D721Med (cell line): ENCODE measurements at places on chromosomes 4 and X.

- DNase-seq: no peak
Observed at GRCh38 chr4:15004739-15005301, 2.5 kb downstream of the CPEB2 start.

- no peak for DNase-seq
Observed at GRCh38 chr4:83178029-83178428, 63.5 kb upstream of the PLAC8 start.

GRCh38 chrX:7262551-7262950, 114.6 kb upstream of the PUDP start:
- no peak for DNase-seq

- no peak for DNase-seq
Observed at GRCh38 chr4:113086172-113086695, 36.8 kb downstream of the ANK2 start.

GRCh38 chrX:10085223-10085622, 71.6 kb upstream of the CLCN4 start:
- no peak for DNase-seq

DNA sequence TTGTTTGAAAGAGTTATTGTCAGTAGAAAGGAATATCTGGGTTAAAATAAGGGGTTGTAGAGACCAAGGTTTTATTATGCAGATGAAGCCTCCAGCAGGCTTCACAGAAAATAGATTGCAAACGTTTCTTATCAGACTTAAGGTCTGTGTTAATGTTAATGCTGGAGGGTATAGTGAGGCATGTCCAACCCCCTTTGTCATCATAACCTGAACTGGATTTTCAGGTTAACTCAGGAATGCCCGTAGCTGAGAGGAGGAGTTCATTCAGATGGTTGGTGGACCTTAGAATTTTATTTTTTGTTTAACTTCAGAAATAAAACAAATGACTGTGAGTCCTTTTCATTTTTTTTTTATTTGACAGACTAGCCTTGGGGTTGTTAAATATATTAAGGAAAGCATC, 354.1 kb downstream of the GPM6A start:
- no peak for DNase-seq

GRCh38 chrX:8879750-8880149, 78.6 kb upstream of the FAM9A start:
- no peak for DNase-seq

GRCh38 chr4:151408630-151409469, at the start of gene FHIP1A:
Gene FHIP1A, plus strand, starts transcription at chr4:151409176. Its CDS starts 157,084 bp downstream, at chr4:151566260.
- peak; percentile 65 for DNase-seq

- no peak for DNase-seq
Observed at GRCh38 chr4:111761531-111761930, 383.7 kb upstream of the FAM241A start.

- DNase-seq: no peak
Observed at GRCh38 chr4:44927399-44928380, 201.3 kb upstream of the GNPDA2 start.

GRCh38 chr4:40596522-40596921, 33.1 kb downstream of the RBM47 start:
- DNase-seq: no peak

- no peak for DNase-seq
Observed at GRCh38 chr4:172698256-172698655, 470.4 kb upstream of the GALNT7 start.

DNA sequence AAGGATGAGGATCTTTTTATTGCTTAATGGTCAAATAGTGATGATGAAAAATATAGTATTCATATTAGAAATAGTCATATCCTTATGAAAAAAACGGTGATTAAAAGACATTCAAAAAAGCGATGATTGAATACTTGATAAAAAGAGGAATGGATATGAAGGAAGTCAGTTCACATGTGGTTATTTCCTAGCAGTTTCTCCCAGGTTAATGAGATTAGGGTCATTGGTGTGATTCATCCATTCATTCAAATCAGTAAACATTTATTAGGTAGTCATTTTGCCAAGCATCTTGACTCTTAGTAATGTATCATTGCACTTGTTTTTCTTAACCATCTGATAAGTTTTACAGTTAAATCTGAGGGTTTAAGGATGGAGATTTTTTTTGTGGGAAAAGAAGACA, 294.1 kb downstream of the ARHGAP24 start:
- no peak for DNase-seq

GRCh38 chr4:4969298-4969697, 50.0 kb downstream of the CYTL1 start:
- DNase-seq: no peak

DNA sequence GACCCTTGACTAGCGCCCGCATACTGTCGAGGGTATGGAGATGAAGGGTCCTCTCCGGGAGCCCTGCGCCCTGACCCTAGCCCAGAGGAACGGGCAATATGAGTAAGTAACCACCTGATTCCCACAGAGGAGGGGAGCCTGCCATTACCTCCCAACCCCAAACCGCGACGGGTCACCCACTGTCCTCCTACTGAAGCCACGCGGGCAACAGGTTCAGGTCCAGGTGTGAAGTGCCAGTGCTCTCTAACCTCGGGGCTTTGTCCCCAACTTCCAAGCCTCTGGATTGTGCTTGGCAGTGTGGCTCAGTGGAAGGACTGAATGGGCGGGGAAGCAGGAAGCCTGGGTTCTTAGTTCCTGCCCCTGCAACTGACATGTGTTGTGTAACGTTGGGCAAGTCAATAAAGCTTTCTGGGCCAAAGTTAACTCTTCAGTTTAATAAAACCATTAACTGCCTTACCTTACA, 694 bp downstream of the OCRL start:
- DNase-seq: no peak

- DNase-seq: no peak
Observed at GRCh38 chr4:64625438-64625837, 216.2 kb upstream of the TECRL start.

GRCh38 chr4:52408471-52408870, 250.6 kb downstream of the USP46 start:
- DNase-seq: no peak

DNA sequence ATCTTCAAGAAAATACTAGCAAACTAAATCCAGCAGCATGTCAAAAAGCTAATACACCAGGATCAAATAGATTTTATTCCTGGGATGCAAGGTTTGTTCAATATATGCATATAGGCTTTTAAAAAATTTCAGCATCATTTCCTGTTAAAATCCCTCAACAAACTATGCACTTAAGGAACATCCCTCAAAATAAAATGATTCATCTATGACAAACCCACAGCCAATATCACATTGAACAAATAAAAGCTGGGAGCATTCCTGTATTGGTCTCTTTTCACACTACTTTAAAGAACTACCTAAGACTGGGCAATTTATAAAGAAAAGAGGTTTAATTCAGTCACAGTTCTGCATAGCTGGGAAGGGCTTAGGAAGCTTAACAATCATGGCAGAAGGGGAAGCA, 726.7 kb downstream of the GRXCR1 start:
- no peak for DNase-seq

GRCh38 chr4:100609810-100610209, 92.0 kb upstream of the EMCN start:
- DNase-seq: no peak

GRCh38 chr4:169795585-169795984, 37.8 kb upstream of the HPF1 start:
- no peak for DNase-seq

- DNase-seq: peak; percentile 16
Observed at GRCh38 chr4:83771113-83771705, 235.3 kb downstream of the GPAT3 start.

GRCh38 chr4:141706445-141706844, 70.1 kb downstream of the IL15 start:
- DNase-seq: no peak

DNA sequence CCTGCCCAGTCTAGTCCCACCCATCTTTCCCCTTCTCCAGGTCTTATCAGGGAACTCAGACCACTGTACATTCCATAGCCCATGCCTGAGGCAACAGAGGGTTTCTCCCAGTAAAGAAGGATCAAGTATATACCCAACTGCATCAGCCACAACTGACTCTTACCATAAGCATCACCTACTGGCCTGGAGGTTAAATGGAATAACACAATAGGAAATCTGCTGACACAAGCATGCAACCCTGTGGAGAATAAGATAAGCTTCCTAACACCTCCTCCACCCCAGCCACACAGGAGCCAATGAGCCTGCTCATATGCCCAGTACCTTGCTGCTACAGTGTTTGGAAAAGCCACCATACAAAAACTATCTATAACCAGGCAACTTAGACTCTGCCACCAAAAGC, 34.6 kb upstream of the PLK4 start:
- DNase-seq: no peak

DNA sequence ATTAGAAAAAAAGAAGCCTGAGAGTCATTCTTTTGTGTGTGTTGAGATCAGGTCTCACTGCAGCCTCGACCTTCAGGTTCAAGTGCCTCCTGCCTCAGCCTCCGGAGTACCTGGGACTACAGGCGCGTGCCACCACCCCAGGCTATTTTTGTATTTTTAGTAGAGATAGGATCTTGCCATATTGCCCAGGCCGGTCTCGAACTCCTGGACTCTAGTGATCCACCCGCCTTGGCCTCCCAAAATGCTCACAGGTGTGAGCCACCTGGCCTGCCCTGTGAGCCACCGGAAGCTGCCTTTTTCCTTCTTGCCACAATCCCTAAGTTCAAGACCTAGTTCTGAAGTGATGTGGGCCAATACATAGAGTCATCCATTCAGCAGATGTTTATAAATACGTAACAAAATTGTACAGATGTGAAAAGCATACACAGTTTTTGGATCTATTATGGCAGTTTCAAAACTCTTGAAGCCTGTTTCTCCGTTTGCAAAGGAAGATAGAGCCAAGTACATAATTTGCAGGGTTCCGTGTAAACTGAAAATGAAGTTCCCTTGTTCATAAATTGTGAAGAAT, 536 bp upstream of the CTSO start:
- DNase-seq: no peak
